ENCODE measurements at places on chromosomes 11 and 22.

- DNase-seq, result no peak
Observed at GRCh38 chr11:1060410-1060809, 14.3 kb upstream of the MUC2 start.

DNA sequence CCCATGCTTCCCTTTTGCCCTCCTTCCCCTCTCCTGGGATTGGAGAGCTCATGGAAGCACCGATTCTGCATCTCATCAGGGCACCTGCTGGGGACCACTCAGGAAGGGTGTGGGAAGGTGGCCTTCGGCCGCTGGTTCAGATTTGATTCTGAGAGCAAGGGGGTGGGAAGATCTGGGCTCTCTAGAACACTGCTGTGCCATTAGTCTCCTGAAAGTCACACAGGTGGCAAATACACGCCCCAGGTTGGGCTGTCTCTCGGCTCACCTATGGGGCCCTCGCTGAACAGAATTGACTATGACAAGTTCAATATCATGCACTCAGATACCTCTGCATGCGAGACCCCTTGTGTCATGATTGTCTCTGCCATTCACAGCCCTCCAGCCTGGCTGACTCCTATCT lies 12.8 kb upstream of the APOBEC3A start:
- no peak for DNase-seq

DNA sequence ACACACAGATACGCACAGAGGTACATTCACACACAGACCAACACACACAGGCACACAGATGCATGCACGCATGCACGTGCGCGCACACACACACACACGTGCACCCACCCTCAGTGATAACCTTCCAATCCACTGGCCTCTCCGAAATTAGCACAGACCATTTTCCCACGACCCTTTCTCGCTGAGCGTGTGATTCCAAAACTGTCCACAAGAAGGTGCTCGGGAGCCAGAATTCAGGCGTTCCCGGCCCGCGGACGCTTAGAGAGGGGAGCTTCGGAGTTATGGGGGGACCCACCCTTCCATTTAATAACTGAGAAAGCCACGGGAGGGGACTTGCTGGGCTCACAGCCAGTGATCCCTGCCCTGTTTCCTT lies 33.8 kb upstream of the SLC35C1 start:
- DNase-seq, result peak; percentile 60

DNA sequence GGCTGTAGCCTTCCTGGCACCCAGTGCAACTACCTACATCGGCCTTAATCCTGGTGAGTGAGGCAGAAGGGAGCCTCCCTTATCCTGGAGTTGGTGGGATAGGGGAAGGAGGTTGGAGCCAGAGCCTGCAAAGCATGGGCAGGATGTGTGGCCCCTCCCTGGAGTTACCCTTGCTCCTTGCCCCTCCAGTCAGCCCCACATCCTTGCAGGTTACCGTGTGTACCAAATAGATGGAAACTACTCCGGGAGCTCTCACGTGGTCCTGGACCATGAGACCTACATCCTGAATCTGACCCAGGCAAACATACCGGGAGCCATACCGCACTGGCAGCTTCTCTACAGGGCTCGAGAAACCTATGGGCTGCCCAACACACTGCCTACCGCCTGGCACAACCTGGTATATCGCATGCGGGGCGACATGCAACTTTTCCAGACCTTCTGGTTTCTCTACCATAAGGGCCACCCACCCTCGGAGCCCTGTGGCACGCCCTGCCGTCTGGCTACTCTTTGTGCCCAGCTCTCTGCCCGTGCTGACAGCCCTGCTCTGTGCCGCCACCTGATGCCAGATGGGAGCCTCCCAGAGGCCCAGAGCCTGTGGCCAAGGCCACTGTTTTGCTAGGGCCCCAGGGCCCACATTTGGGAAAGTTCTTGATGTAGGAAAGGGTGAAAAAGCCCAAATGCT lies 3.9 kb downstream of the SMPD1 start:
- no peak for DNase-seq

DNA sequence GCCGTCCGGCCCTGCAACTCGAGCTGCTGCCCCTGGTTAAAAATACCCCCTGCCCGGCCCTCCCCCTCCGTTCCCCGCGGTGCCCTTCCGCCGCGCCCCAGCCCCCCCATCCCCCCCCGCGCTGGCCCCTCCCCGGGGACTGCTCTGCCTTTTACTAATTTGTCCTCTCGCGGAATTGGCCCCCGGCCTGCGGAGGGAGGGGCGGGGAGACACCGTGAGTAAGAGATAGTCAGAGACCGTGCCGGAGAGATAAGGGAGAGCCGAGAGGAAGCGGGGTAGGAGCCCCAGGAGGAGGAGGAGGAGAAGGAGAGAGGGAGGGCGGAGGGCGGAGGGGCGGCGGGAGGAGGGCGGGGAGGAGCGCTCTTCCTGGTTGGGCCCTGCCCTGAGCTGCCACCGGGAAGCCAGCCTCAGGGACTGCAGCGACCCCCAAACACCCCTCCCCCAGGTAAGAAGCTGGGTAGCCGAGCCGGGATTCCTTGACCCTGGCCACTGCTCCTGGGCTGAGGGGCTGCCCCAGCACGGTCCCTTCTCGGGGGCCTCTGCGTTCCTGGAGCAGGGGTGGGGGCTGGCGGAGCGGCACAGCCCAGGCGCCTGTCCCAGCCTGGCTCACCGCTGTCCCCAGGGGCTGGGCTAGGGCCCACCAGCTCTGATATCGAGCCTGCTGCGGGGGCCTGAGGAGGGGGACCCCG lies at the start of gene CAPN1:
Gene CAPN1, plus strand, starts transcription at position 360 of the 689 bp plus-strand sequence. CDS start 774 bp downstream, outside the sequence.
- DNase-seq, result peak; percentile 42

DNA sequence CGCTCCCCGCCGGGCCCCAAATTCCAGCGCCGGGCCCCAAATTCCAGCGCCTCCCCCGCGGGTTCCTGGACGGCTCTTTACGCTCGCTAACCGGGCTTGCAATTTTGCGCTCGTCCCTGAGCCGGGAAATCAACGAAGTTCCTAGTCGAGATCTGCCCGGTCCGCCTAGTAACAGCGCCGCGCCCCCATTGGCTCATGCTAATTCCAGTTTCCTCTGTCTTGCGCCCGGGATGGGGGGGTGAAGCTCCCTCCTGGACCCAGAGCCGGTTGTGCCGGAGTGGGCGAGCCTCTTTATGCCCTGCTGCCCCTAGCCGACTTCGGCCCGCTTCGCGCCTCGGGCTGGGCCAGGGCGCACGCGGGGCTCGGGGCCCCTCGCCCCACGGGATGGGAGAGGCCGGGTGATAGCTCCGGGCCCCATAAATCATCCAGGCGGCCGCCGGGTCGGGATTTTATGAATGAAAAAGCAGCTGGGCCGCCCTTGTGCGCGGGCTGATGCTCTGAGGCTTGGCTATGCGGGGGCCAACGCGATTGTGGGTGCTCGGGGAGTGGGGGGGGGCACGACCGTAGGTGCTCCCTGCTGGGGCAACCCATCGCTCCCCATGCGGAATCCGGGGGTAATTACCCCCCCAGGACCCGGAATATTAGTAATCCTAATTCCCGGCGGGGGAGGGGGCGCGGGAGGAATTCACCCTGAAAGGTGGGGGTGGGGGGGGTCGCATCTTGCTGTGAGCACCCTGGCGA lies 1.8 kb upstream of the CCND1 start:
- no peak for DNase-seq

GRCh38 chr11:119791701-119792151 lies 62.7 kb upstream of the NECTIN1 start:
- no peak for DNase-seq

DNA sequence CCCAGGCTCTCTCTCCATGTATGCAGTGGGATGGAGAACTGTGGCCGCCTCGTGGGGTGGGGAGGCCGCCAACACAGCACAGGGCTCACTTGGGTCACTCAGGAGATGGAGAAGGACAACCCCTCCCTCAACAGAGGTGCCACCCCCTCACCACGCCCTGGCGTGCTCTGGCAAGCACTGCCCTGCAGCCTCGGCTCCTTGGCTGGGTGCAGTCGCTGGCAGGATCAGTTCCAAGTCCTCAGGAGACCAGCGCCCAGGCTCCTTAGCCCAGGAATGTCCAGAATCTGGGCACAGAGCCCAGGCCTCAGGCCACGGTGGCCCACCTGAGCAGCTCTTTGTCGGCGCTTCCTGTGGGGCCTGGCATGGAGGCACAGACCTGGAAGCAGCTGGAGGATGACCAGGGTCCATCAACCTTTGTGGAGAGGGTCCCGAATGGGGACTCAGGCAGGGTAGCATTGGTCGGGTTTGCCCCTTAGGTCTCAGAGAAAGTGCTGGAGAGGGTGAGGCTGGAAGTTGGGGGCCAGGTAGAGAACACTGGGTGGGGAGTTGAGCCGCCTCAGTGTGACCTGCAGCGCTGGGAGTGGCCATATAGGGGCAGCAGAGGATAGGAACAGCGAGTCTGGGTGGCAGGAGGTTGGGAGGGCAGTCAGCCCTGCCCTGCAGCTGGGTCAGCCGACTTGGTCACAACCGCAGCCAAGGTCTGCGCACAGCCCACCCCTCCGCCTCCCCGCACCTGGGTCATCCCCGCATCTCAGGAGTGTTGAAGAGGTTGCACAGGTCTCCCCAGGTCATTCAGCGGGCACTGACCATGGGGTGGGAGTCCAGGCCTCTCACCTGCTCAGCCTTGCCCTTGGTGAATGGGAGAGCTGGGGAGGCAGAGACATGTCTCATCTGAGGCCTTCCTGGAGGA lies 8.2 kb downstream of the SUSD2 start:
- DNase-seq, result no peak

GRCh38 chr11:130146796-130147195 lies 12.8 kb upstream of the ST14 start:
- no peak for DNase-seq

DNA sequence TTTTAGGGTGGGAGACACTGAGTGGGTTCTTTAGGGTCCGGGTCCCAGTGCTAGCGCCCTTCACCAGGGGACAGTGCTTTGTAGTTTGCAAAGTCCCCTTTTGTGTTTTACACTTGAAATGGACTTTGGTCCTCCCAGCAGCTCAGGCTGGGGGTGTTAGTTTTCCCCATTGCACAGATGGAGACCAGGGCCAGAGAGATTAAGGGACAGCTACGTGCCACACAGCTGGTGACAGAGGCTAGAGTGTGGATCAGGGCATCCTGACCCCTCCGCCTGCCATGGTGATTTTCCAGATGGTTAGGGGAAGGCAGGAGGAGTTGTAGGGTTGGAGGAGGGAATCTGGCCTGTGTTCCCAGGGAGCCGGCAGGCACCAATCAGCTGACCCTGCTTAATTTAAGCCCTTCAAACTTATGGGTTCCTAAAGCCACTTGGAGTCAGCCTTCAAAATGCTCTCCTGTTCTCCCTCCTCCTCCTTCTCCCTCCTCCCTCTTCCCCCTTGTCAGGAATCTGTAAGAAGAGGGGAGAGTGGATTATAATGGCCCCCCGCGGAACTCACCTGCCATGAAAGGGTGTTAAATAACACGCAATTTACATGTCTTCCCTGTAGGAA lies 22.5 kb upstream of the MPPED1 start:
- DNase-seq, result no peak

DNA sequence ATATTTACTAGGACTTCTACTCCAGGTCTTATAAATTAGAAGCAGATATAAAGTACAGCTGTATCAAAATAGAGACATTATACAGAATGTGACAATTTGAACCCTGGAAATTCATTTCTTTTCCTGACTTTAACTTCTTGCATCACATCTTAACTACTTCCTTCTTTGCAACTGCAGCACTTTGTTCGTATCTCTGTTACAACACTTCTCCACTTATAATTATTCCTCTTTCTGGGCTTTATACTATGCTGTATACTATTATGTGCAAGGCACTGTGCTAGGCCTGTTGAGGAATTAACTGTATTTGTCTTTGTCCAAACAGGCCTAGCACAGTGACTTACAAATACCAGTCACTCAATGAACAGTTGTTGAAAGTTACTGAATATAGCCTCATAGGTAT lies 1.8 kb upstream of the SLC36A4 start:
- peak; percentile 3 for DNase-seq

GRCh38 chr11:90890347-90890746 lies 667.5 kb upstream of the CHORDC1 start:
- no peak for DNase-seq

- no peak for DNase-seq
Observed at GRCh38 chr11:120205596-120206161, 5.2 kb upstream of the OAF start.

GRCh38 chr11:66107600-66108510 lies 37.8 kb downstream of the PACS1 start:
- no peak for DNase-seq

GRCh38 chr11:60077216-60077817 lies 11.1 kb upstream of the MS4A2 start:
- no peak for DNase-seq

- DNase-seq, result no peak
Observed at GRCh38 chr11:31795706-31796498, 15.2 kb downstream of the PAX6 start.

DNA sequence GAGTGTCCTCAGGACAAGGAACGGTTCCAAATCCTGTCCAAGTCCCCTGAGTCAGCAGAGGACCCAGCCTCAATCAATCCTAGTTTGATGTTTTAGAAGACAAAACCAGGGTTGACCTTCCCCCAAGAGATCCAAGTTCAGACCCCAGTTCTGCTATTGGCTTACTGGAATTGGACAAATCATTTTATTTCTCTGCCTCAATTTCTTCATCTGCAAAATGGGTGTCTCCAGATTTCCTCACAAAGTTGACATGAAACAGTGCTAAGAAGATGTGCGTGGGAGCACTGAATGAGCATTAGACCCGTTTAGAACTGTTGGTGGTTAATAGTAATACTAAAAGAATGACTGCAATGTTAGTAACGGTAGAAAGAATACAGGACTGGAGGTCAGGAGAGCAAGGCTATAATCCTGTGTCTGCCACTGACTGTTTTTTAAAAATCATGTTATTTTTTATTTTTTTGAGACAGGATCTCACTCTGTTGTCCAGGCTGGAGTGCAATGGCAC lies 32.8 kb upstream of the SCUBE1 start:
- DNase-seq, result no peak

DNA sequence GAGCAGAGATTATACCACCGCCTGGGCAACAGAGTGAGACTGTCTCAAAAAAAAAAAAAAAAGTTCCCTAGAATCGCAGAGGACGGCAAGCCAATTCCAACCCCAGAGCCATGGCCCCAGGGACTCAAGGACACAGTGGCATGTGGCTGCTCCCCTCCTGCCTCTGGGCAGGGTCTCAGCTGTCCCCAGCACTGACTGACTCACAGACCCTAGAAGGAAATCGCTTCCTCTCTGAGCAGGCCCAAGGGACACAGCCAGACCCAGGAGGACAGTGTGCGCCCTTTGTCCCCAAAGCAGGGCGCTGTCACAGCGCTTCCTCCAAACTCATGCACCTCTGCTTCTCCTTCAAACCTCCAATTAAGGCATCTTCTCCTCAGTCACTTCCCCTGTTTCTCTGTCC lies 2.3 kb downstream of the PACSIN3 start:
- no peak for DNase-seq

DNA sequence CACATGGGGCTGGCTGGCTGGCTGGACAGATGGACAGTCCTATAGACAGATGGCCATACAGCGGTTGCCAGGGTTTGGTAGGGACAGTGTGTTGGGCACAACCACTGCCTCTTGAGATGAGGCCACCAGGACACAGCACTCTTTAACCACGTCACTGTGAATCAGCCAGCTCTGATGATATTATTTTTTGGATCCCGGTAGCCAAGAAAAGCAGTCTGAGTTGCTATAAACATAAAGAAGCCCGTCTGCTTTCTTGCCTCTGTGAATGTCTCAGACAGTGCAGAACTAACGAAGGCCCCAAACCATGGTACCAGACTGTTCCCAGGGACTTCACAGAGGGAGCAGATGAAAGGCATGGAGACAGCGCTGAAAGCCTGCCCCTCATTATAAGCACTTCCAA lies 115.9 kb upstream of the CSNK2A3 start:
- DNase-seq, result no peak
